Activated CD4-positive, CD25-positive, alpha-beta regulatory T cell treated with anti-CD3 and anti-CD28 coated beads, Interleukin-2, amount 50 U/mL, for 72 hours (primary cell): ENCODE measurements at places on chromosomes 7 and 10.

DNA sequence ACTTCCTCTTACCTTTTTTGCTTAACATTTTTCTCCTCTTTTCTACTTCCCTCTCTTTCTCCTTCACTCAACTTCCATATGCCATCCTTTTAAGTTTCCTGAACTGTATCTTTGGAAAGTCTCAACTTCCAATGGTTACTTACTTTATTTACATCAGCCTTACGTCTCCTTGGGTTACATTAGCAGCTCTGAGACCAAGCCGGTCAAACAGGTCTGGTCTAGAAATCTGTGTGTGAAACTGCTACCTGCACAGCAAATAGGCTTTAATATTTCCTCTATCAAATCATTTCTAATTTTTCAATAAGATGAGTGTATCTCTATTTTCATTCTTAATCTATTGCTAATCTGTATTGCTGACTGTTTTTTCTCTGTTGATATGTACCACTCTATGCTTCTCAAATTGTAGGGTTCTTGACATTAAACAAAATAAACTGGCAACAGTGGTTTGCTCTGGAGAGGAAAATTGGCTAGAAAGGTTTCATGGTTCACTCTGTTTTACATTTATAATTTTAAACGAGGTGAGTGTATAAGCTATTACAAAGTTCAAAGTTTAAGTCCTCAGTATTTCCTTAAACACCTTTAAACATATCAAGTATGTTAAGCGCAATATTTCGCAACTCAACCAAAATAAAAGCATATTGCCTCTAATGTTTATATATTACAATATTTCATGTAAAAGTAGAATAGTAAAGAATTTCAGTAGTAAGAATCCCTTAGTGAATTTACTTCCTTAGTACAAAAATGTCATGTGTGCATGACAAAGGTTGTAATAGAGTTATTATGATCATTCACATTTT lies 3.6 kb upstream of the SEMA3C start:
- no peak for DNase-seq

GRCh38 chr7:21579341-21580072 lies 36.7 kb downstream of the DNAH11 start:
- no peak for DNase-seq

- DNase-seq: no peak
These were observed 5.4 kb downstream of the BAIAP2L1 start for GRCh38 chr7:98395481-98395880.

DNA sequence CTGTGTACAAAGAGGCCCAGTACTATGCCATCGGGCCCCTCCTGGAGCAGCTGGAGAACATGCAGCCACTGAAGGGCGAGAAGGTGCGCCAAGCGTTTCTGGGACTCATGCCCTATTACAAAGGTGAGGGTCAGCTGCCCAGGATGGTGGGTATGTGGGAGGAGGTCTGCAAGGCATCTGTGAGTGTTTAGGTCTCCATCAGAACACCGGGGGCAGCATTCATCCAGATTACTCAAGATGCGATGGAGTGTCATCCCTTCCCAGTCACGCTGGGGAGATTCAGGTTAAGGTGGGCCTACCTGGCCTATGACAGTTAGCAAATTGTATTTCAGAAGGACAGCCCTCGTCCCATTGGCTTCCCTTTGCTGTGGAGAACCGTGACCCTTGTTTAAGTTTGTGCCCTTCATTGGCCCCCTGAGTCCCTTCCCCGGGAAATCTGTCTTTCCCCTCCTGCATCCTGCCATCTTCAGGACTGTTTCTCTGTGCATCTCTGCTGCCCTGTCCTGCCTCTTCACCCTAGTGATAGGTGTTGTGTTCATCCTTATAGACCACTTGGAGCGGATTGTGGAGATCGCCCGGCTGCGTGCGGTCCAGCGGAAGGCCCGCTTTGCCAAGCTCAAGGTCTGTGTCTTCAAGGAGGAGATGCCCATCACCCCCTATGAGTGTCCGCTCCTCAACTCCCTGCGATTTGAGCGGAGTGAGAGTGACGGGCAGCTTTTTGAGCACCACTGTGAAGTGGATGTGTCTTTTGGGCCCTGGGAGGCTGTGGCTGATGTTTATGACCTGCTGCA lies 9.8 kb downstream of the KCTD7 start:
- no peak for DNase-seq

- DNase-seq: no peak
These were observed 64.8 kb upstream of the MEOX2 start for GRCh38 chr7:15751191-15751701.

DNA sequence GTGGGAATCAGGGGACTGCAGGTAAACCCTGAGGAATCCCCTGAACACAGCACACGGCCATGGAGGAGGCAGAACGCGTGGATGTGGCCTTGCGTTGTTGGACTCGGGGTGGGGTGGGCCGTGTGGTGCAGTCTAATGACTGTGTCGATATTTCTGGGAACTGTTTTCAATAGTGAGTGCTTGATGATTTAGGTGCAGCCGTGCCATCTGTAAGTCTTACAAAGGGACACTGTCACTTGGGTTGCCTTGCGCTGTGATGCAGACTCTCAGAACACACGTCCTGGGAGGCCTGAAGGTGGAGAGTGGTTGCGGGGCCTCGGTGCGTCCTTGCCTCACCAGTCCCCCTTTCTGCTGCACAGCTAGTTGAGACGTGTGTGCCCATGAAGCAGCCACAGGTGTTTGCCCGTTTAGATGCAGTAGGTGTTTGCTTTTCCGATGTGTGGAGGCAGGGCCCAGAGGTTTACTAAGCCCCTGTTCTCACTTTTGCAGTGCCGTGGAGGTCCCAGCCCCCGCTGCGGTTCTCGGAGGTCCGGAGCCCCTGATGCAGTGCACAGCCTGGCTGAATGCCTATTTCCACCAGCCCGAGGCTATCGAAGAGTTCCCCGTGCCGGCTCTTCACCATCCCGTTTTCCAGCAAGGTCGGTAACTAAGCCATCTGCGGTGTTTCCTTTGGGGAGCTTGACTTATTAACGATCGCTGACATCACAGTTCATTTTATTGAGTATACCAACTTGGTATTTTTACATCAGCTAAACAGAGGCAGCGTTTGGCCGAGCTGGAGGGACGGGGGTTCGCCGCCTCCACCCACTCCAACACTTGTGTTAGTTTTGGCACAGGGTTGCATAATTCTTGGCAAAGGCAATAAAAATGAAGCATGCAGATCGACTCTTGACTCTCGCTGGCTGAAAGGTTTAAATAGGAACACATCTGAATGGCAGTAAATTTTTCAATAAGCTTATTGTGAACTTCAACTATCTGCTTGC lies 240.7 kb downstream of the MGMT start:
- DNase-seq: no peak

DNA sequence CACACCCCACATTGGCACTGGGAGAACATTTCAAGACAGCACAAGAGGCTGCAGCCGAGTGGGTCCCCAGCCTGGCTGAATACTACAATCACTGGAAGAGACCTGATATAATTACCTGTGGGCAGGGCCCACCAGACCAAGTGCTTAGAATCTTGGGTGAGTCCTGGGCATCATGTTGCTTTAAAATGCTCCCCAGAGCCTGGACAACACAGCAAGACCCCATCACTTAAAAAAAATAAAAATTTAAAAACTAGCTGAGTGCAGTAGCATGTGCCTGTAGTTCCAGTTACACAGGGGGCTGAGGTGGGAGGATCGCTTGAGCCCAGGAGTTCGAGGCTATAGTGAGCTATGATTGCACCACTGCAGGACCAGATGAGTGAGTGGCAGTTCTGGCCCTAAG lies 28.1 kb downstream of the FAM171A1 start:
- DNase-seq: no peak

- no peak for DNase-seq
These were observed 99.3 kb upstream of the CTBP2 start for GRCh38 chr10:125259651-125260050.

- no peak for DNase-seq
These were observed 1.7 kb downstream of the STN1 start for GRCh38 chr10:103916254-103916653.

- no peak for DNase-seq
These were observed 136.7 kb upstream of the CHST15 start for GRCh38 chr10:124229989-124230634.

GRCh38 chr10:59628456-59628855 lies 81.2 kb downstream of the SLC16A9 start:
- no peak for DNase-seq

GRCh38 chr10:28091913-28092312 lies 93.0 kb upstream of the ODAD2 start:
- no peak for DNase-seq

DNA sequence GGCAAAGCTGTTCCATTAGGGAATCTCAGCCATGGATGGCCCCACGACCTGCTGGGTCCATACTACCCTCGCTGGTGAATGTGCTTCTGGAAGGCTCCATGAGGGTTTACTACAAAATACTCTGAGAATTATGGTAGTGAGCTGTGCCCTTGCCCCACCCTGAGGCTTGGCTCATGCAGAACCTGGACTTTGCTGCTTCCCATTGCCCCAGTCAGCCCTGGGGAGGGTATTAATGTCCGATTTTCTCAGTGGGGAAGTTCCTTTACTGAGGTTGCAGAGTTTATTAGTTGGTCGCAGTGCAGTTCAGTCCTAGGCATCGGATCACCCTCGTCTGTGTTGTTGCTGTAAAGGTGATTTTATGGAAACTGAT lies 310.1 kb downstream of the WDR37 start:
- no peak for DNase-seq

DNA sequence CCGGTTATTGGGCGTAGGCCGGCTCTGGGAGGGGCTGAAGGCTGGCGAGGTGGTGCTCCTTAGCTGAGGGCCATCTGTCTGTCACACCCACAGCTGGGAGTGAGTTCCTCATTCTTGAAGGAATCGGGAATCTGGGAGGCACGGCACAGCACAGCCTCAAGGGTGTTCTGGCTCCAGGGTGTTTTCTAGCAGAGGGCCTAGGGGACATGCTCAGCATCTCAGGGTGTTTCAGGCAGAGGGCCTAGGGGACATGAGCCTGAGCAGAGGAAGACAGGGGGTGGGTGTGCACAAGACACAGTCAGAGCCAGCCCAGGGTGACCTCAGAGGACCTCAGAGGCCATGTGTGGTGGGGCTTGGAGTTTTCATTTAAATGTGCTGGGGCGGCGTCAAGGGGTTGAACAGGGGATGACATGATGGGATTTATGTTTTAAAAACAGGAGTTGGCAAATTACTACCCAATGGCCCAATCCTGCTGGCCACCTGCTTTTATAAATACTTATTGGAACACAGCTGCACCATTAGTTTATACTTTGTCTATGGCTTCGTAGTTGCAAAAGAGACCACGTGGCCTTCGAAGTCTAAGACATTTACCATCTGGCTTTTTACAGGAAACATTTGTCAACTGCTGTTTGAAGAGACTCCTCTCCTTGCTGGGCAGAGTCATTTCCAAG lies 121.6 kb downstream of the PRKAG2 start:
- DNase-seq: no peak

DNA sequence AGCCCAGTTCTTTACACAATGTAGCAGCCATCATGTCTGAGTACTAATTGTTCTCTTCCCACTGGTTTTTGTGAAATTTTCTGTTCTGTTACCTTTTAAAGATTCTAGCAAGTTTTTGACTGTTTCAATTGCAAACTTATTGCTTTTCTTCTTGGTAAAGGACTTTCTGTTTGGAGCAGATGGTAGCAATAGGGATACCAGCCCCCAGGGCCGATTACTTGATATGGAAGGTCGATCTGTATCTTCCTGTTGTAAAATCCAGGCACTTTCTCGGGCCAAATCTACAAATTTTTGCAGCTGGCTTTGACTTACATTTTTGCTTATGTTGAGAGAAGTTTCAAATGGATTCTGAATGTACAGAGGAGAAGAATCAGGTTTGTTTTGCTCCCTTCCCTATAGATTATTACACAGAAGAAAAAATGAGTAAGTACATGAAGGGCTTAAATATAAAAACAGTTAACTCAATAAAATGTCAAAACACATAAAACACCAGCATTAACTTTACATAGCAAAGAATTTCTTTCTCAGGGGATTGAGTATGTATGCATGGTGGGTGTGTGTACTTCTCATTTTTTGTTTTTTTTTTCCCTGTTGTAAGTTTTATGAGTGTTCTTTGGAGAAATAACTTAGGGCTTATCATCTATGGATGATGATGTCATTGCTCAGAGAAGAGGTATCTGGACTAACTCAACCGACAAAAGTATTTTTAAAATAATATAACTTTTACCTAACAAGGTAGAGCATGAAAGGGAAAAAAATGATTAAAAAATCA lies 35.3 kb downstream of the MTPAP start:
- no peak for DNase-seq

DNA sequence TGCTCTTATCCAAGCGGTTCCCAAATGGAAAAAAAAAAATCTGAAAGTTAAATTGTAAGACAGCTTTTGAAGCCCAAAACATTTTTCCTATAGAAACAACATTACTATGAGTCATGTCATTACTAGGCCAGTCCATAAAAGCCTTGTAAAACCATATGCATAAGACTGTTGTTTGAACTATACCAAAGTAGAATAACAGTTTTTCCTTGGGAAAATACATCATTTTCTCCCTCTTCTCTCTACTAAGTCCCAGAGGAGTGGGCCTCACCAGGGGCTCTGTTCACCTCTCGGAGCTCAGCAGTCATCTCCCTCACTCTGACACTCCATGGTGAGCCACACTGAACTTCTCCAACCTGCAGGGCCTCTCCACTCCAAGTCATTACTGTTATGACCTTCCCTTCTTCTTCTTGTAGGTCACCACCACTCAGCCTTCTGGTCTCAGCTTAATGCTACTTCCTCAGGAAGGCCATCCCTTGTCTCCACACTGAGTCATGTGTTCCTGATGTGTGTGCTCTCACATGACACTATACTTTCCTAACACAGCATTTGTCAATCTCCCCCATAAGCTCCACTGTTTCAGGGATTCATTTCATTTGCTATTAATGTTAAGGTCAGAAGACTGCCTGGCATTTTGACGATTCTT lies 32.5 kb downstream of the ZNF438 start:
- no peak for DNase-seq

DNA sequence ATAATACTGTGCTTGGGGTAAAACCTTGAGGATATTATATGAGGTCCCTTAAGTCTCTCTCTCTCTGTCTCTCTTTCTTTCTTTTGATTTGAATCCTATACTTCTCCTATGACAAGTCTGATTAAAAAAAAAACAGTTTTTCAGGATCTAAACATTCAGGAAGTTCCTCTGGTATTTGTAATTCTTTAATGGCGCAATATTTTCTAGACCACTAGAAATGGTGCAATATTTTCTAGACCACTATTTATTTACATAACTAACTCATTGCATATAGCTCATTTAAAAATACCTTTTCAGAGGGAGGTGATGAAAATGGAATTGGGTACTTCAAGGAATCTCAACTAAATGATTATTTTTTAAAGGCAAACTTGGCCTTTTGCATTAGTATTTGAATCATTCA lies 1235.3 kb downstream of the GATA3 start:
- no peak for DNase-seq

DNA sequence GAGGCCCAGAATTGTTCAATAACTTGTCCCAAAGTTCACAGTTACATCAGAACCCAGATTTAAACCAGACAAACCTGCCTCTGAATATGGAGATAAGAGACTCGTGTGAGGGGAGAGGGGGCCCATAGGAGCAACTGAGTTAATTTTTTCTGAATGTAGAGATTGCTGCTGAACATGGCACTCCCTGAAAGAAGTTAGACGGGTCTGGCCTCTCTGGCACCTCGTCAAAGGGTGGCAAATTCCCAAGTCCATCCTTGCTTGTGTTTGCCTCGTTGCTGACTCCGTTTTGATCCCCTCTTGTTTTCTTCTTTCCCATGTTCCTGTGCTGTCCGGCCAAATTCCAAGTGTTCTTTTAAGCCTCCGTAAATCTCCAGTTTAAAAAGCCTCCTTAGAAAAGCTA lies 35.2 kb upstream of the YAE1 start:
- DNase-seq: no peak

- no peak for DNase-seq
These were observed 25.0 kb downstream of the RTKN2 start for GRCh38 chr10:62243647-62243997.
